Activated naive CD8-positive, alpha-beta T cell treated with anti-CD3 and anti-CD28 coated beads for 36 hours (primary cell): ENCODE measurements at places on chromosomes 2 and 18. TPM values are rescaled to one million over a fixed set of nuclear protein-coding genes. Genes with fewer than 3 reads are reported as not detected.

The CHRNG gene
- total RNA-seq, result not detected

The DIS3L2 gene
- 30.9 TPM for total RNA-seq

The C2orf66 gene
- total RNA-seq, result not detected

The UCN gene
- 1.6 TPM for total RNA-seq

GRCh38 chr2:215487002-215487372, 51.1 kb upstream of the FN1 start:
- no peak for DNase-seq

GRCh38 chr18:23943104-23943503, 71.5 kb upstream of the TTC39C start:
- DNase-seq, result peak; percentile 48

DNA sequence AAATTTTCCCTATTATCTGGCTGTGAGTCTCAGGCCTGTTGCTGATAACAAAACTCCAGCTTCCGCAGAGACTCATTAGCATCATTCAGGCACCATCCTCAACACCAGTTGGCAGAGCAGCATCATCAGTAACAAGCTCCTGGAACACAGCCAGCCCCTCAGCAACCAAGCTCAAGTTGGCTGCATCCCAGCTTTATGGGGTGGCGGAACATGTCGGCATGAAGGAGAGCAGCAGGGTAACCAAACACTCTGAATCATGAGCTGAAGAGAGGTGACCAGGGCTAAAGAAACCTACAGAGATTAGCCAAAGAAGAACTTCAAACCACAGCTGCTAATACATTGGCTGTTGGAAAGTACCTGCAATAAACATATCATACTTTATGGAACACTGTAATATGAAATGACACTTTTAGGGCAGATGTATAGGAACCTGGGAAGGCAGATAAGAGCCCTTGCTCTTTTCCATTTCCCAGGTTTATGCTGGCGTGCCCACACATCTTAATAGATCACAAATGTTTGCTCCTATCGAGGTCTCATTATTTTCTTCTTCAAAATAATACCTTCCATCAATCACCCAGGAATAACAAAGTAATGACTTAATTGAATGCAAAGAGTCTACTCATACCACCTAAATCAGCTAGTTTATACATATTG, 63.8 kb downstream of the PDE11A start:
- DNase-seq, result no peak

- no peak for DNase-seq
These were observed 241.2 kb downstream of the CYP26B1 start for GRCh38 chr2:71906357-71906973.

DNA sequence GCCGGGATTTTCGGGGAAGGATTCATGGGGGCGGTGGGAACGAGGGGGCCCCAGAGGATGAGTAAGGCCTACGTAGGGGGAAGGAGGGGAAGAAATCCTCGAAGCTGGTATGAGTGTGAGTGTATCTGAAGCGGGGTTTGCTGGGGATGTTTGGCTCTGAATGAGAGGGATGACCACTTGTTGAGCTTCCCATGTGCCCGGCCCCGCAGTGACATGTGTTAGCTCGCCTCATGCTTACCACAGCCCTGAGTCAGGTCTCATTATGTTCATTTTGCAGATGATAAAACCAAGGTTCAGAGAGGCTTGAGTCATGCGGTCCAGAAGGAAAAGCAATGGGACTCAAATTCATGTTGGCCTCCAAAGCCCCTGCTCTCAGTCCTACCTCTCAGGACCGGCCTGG, 214.7 kb downstream of the BCL2 start:
- no peak for DNase-seq

DNA sequence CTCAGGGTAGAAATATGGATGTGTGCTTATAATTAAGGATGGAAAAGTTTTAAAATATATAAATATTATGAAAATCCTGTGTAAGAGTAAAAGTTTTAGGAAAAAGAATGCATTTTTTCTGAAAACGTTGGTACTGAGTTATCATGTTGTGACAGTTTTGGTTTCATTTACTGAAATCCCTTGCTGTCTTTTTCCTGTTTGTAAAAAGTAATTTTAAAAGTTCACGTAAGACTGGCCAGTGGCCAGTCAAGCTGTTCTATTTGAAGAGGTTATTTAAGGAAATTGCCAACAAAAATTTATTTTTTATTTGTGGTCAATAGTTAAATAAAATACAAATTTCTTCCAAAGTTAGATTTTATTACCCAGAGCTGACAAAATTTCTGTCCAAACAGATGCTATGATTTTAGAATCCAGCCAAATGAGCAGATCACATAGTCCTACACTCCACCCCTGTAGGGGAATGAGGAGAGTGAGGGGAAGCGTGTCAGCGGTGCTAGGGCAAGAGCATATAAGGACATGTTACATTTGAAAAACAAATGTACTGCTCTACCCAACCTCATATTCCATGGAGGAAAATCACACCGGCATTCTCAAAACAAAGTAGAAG, 297.8 kb upstream of the TFPI start:
- DNase-seq, result no peak

GRCh38 chr2:159677654-159678053, 34.7 kb upstream of the MARCHF7 start:
- DNase-seq, result no peak

GRCh38 chr18:36812678-36813077, 16.1 kb downstream of the TPGS2 start:
- DNase-seq, result no peak
